Stimulated activated CD4-positive, alpha-beta T cell treated with anti-CD3 and anti-CD28 coated beads, Interleukin-1b, Interleukin-23, amount 100 ng/mL, for 1 hour (primary cell): ENCODE measurements at places on chromosomes 2 and 18.

DNA sequence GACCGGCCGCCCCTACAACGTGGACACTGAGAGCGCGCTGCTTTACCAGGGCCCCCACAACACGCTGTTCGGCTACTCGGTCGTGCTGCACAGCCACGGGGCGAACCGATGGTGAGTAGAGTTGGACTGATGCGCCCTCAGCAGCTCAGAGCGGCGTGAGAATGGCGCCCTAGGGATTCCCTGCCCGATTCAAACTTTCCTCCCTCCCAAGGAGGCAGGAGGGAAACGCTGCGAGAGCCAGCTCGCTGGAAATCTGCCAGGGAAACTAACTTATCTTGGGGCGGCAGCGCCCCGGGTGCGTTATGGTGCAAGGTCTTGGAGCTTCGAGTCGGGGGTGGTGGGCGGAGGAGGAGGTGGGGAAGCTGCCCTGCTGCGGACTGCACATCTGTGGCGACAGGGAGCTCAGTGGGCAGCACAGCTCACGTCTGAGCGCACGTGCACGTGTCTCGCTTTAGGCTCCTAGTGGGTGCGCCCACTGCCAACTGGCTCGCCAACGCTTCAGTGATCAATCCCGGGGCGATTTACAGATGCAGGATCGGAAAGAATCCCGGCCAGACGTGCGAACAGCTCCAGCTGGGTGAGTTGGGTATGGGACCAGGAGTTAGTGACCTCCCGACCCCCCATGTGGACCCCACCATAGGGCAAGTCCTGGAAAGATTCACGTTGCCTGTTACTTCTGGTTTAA is 697 bp downstream of the ITGA4 start:
- no peak for DNase-seq

GRCh38 chr2:117512307-117512706 is 302.2 kb upstream of the DDX18 start:
- DNase-seq: no peak

DNA sequence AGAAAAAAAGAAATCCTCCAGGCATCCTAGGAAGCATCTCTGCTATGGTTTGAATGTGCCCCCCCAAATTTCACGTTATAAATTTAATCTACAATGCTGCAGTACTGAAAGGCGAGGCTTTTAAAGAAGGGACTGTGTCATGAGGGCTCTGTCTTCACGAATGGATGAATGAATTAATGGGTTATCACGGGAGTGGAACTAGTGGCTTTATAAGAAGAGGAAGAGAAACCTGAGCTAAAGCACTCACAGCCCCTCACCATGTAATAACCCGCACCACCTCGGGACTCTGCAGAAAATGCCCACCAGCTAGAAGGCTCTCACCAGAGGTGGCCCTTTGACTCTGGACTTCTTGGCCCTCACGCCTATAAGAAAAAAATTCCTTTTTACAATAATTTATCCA is 27.6 kb downstream of the RNU4ATAC start:
- no peak for DNase-seq

DNA sequence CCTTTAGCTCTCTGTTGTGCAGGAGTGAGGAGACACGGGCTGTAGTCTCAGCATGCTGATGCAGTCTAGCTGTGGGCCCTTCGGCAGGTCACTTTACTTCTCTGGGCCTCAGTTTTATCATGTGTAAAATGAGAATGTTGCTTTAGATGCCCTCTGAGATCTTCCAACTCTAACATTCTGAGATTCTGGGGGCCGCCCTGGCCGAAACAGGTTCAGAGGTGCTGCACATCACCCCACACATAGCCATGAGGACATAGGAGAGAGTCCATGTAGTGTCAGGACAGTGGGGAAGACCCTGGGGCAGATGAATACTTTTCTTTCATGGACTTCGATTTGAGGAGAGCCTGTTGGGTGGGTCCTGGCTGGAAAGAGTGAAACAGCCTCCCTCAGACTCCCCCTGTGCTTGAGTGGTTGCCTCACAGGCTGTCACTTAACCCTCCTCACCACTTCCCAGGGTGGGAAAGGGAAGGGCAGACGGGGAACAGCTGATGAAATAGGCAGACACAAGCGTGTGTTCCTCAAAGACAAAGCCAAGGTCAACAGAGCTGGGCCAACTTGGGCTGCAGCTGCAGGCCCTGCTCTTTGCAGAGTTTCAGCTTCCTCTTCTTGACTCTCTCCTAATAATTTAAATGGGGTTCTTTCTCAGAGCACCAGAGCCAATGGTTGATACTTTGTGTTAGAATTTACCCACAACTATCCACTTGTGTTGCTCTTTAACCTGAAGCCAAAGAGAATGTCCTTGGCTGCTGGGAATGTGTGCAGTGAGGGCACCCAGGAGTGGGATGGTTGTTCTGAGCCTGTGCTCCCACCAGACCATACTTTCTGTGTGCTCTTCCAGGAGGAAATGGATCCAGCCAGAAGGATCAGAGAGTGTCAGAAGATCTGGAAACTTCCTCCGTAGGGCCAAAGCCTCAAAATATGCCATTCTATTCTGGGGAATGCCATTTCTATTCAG is 14.7 kb upstream of the MRPL33 start:
- DNase-seq: no peak

DNA sequence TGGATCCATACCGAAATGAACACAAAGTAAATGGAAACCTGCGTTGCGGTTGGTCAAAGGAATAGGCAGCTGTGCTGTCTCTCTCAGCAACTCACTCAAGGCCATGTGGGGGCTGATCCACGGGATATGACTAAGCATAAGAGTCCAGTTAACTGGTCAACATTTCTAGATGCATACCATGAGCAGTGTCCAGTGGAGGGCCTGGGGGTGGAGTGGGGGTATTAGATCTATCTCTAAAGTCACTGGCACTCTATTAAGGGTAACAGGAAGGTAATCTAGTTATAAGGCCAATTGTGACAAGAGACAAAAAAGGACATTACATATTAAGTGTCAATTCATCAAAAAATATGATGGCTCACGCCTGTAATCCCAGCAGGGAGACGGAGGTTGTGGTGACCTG is 136.8 kb downstream of the TTC32 start:
- DNase-seq: no peak

DNA sequence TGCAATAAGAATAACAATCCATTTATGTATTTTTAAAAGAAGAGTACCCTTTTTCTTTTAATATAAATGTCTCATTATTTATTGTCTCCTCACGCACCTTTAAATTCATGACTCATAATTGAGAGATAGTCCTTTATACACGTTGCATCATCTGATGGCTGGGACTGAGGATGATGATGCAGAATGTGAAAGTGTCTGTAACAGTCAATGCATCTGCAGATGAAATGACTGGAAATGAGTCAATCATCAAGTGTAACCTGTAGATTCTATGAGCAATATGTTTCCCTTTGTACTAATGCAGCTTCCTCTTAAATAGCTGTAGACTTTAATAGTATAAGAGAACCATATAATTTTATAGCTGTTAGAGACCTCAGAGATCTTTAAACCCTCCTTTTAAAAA is 26.1 kb upstream of the SYT4 start:
- no peak for DNase-seq
